ENCODE measurements at places on chromosomes 11 and 22.

DNA sequence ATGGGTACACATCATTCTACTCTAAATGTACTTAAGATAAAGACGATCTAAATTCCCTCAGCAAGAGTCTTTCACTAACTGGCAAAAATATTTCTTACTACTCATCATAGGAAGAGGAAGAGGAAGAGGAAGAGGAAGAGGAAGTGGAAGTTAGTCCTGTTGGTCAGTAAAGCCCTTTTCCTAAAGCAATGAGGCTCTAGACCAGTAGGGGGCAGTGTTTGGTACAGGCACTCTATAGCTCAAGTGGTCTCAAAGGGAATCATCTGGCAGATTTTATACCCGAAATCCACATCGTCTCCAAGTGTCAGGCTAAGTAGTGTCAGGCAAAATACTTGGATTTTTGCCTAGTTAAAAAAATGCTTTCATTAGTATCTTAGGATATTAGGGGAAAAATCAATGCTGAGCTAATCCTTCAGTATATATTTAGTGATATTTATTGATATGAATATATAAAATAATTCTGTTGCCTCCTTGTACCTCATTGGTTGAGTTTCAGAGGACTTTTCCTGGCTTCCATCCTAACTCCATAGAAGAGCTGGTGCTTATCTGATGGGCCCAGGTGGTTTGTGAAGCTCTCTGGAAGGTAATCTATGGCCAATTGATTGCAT lies 7.7 kb downstream of the BLID start:
- DNase-seq, result no peak

DNA sequence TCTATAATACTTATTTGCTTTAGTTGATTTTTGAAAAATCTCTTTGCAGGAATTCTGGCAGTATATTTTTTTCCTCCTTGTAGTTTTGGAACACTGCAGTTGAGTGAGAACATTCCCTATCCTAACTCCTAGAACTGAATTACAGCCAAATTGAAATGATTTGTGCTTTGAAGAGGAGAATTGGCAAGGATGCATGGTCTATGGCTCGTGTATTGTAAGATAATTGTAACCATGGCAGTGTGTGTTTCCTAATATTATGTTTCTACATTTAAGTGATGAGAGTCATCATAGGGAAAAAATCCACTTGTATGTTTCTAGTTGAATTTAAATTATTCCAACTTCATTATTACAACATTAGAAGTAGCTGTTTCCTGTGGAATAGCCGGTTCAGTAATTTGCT lies 80.9 kb upstream of the MYO18B start:
- peak; percentile 42 for DNase-seq

- no peak for DNase-seq
These were observed 48.6 kb downstream of the MORC2 start for GRCh38 chr22:30919973-30920372.

DNA sequence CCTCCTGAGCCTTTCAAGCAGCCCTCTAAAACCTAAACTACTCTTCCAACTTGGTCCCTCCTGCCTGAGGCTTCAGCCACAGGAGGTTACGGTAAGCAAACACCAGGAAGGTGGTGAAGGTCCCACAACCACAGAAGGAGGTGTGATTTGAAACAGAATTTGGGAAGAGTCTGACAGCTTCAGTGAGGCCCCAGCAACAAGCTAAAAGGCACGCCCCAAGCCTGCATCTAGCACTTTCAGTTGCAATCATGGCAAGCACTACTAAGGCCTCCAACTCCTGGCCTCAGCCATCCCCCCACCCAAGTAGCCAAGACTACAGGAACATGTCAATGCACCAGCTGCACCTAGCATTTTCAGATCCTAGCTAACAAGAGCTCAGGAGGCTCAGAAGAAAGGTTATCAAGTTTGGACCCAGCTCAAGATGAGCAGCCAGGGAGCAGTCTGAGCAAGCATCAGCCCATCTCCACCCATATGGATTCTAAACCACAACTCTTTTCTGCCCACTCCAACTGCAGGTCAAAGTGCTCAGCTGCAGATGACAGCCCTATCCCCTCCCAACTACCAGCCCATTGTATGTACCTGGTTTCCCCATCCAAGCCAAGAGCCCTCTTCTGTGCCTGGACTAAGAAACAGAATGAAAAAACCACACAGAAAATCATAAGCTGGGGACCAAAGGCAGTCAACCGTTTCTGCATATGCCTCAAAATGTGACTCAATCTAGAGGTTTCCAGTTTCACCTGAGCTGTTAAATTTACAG lies 10.4 kb upstream of the AHNAK start:
- no peak for DNase-seq

GRCh38 chr22:49934891-49935557 lies 16.6 kb downstream of the CRELD2 start:
- no peak for DNase-seq

GRCh38 chr11:78943841-78944240 lies 369.2 kb upstream of the NARS2 start:
- DNase-seq, result no peak

DNA sequence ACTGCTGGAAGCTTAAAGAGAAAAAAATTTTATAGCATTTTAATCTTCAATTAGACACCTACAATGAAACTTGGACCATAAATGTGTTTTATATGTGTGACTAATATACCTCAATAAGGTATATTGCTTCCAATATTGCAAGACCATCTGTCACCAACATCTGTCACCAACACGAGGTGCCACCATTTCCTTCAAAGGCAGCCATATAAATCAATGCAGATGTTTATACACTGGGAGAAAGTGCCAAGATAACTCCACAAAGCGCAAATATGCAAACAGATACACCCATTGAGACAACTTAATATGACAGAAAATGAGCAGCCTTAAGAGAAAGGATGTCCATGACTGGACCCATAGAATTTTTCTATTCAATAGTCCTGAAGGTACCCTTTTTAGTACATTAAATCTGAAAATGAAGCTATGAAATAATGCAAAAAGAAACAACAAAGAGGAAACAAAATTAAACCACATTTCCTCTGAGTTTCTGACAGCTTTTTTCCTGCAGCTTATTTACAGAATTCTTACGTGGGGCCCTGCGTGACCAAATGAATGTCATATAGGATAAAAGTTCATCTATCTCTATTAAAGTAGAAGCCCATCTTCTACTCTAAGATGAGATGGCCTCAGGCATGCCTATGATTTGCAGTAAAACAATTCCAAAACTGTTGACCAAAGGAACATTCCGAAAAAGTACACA lies 12.5 kb downstream of the MPZL3 start:
- no peak for DNase-seq

DNA sequence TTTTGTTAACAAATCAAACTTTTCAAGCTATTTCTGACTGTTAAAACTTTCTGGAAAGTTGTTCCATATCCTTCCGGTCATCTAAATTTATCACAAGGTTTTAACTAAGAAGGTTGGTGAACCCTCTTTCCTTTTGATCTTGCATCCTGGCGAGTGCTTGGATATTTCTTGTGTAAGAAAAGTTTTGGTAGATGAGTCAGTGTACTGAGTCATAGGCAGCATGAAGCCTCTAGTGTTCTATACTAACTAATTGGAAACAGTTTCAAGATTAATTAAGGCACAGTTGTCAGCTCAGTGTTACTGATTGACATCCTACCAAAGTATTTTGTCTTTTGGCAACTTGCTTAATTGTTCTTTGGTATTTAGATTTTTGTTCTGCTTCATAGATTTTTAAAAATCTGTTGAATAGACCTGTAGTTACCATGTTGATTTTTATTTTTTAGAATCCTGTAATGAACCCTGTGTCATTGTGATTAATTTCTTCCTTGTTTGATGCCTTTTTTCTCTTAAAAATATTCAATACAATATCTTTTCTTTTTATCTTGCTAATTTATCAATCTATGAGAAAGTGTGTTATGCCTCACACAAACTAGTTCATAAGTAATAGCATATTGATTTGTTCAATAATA lies 38.0 kb downstream of the METTL15 start:
- DNase-seq, result peak; percentile 64

DNA sequence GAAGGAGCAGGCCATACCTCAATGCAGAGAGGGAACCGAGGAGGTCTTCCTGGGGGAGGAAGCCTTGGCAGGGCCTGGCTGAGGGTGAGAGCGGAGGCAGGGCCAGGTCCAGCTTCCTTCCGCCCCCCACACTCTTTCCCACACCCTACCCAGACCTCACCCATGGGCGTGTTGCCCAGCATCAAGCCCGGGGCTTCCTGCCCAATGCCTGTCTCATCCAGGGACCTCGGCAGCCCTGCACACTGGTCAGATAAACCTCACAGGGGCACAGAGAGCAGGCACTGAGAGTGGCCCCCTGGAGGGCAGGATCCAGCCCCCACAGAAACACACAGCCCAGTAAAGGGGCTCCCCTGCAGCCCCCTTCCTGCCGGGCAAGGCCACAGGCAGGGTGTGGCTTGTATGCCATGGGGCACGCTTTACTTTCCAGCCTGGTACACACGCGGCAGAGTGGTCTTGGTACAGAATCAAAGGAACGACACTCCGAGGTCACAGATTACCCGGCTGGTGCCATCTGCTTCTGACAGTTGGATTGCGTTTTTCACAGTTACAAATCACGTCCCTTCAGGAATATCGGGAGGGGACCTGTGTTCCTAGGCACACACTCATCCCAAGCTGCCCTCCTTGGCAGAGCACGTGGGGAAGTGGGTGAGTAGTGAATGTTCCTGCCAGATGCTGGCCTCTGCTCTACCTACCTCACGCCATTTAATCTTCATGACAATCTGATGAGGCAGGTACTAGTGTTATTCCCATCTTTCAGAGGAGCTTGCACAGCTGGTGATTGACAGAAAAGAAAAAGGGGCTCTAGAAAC lies 20.0 kb upstream of the CD5 start:
- DNase-seq, result no peak

GRCh38 chr11:58786693-58787092 lies 55.0 kb upstream of the GLYAT start:
- DNase-seq, result no peak

- no peak for DNase-seq
These were observed 1.7 kb downstream of the SMTN start for GRCh38 chr22:31082606-31083376.

DNA sequence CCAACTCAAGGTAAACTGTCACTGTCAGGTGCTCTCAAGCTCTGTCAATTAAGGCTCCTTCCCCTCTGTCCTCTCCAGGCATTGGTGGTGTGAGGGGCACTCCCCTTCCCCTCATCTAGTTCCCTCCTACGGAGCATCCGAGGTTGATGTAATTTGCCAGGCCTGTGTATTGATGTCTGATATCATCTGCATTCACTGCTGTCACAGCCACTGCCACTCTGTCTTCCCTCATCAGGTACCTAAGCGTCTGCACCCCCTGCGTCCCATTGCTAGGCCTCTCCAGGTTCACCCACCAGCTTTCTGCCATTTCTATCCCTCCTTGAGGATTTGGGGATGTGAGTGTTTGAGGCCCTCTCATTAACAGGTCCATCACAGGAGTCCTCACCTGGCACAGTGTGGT lies 50.0 kb upstream of the SYT13 start:
- no peak for DNase-seq

- DNase-seq, result no peak
These were observed 6.0 kb downstream of the FREY1 start for GRCh38 chr11:45900916-45901617.

DNA sequence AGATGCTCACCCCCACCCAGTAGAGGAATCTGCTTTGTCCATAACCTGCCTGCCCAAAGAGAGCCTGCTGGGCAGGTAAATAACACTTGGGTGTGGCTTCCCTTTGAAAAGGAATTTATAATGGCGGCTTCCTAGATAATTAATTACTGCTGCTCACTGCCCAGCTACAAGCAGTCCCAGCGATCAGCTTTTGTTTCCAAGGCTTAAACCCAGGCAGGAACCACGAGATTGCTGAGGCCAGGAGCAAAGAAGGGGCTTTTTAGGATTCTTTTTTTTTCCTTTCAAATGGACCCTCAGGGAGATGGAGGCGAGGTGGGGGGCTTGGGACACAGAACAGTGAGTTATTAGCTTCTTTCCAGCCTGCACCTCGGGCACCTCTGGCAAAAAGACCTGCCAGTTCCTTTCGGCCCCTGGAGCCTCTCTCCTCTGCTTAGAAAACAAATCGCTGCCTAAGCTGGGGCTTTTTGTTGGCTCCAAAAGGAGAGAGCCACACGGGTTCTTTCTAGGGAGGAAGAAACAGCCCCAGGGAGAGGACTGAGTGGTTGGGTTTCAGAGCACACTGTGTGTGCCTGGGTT lies 107.2 kb downstream of the TSPAN18 start:
- no peak for DNase-seq

- no peak for DNase-seq
These were observed 432.1 kb downstream of the DYNC2H1 start for GRCh38 chr11:103541186-103541795.

DNA sequence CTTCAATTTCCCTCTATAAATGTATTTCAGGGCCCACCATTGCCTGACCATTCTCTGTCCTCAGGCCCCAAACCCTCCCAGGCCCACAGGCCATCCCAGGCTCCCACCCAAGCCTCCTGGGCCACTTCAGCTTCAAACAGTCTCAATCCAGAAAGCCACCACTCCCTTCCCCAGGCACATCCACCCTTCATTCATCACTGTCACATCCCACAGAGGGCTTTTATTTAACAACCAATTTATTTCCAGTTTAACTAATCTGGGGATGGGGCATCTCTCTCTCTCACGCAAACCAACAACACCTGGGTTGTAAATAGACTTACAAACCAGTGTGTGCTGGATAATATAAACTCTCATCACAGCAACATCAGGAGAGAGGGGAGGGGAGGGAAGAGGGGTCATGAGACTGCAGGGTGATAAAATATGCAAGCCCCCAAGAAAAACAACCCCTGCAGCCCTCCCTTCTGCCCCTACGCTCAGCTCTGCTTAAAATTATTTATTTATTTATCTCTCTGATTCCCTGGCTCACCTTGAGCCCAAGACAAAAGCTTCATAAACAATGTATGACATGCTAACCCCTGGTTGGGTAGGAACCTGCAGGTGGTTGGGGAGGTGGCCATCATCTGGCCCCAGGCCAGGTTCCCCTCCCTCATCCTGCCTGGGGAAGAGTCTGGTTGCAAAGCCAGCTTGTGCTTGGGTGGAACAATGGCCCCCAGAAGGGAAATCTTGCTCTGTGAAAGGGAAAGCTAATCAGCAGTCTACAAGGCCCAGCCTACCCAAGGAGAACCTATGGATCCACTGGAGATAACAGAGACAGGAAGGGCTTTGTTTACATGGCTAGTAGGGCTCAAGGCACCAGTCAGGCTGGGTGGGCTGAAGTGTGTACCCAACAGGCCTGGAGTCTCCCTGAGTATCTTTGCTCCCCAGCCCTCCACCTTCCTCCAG lies 359.2 kb downstream of the BUD13 start:
- DNase-seq, result no peak

- DNase-seq, result peak; percentile 70
These were observed 46.1 kb upstream of the OR4B1 start for GRCh38 chr11:48170241-48171233.

GRCh38 chr22:48371391-48371790 lies 1456.3 kb downstream of the BRD1 start:
- DNase-seq, result no peak
